H54 (cell line): ENCODE measurements at places on chromosomes 1 and 21.

DNA sequence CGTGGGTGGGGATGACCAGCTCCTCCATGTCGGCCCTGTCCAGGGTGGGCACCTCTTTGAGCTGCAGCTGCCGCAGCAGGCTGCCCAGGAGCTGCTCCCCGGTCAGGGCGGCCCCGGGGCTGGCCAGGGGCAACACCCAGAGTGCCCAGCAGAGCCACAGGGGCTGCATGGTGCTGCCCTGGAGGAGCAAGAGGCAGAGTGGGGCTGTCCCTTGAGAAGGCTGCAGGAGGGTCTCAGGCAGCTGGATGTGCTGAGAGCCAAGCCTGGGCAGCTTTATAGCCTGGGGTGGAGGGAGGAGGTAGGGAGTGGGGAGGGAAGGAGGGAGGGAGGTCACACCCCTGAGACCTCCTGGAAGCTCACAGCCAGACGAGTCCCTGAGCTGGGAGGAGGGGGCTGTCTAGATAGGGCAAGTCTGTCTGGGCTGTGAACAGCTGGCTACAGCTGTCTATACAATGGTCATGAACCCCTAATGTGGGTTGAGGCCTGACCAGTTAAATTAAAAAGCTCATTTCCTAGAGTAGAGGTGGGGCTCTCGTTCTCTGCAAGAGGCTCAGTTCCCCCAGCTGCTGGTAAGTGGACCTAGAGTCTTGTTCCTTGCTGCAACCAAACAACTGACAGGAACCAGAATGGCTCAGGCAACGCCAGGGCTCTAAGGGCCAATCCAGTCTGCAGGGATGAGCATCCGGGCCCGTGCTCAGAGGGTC lies at the start of gene LEFTY1:
Gene LEFTY1 (minus strand): TSS at position 249 of the 704 bp plus-strand sequence. CDS start 80 bp downstream, at position 169.
- no peak for DNase-seq

- DNase-seq = no peak
Measured at GRCh38 chr1:241114699-241115233, 242.2 kb downstream of the RGS7 start.

GRCh38 chr1:85328713-85329397 lies 52.4 kb upstream of the BCL10 start:
- no peak for DNase-seq

DNA sequence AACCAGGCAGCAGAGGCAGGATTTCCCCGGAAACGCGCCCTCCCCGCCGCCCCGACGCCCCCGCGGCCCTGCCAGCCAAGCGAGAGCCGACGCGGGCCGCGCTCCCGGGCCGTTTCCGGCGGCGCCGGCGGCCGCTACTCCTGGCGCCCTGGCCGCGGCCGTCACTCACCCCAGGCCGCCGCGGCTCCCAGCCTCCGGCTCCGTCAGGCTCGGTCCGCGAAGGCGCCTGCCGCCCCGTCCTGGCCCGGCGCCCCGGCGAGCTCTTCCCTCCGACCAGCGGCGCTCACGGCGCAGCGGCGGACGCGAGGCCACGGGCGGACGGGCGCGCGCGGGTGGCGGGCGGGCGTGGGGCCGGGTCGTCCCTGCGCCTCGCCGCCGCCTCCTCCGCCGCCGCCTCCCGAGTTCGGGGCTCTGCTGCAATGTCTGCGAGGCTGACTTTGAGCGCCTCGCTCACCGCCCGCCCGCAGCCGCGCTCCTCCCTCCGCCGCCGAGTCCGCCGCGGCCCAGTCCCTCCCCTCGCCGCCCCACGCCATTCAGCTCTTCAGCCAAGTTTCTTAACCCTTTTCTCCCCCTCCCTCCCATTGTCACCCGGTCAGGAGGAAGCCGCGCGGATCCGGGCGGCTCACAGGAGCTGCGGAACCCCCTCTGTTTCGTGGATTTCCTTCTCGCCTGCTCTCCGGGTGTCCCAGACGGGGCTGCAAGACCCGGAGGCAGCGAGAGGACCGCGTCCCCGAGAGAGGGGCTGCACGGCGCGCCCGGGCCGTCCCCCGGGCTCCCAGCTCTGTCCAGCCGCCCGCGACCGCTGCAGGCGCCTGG lies at the start of gene NRIP1:
Gene NRIP1 (minus strand): TSS at position 425 of the 816 bp plus-strand sequence. CDS start 96,808 bp downstream, outside the sequence.
- DNase-seq = peak; percentile 82

DNA sequence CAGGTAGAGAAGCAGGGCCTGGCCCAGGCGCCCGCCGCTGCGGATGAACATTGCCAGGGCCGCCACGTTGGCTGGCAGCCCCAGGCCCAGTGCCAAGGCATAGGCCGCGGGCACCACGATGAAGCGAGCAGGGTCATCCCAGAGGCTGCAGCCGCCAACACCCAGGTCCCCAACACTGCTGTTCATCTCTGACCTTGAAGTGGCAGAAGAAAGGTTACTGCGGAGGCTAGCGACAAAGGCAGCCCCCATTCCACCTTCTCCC lies 8.0 kb downstream of the TMEM35B start:
- DNase-seq = no peak

GRCh38 chr1:244027491-244028145 lies 23.5 kb upstream of the ZBTB18 start:
- DNase-seq = no peak
